ENCODE measurements at places on chromosomes 5 and 9.

DNA sequence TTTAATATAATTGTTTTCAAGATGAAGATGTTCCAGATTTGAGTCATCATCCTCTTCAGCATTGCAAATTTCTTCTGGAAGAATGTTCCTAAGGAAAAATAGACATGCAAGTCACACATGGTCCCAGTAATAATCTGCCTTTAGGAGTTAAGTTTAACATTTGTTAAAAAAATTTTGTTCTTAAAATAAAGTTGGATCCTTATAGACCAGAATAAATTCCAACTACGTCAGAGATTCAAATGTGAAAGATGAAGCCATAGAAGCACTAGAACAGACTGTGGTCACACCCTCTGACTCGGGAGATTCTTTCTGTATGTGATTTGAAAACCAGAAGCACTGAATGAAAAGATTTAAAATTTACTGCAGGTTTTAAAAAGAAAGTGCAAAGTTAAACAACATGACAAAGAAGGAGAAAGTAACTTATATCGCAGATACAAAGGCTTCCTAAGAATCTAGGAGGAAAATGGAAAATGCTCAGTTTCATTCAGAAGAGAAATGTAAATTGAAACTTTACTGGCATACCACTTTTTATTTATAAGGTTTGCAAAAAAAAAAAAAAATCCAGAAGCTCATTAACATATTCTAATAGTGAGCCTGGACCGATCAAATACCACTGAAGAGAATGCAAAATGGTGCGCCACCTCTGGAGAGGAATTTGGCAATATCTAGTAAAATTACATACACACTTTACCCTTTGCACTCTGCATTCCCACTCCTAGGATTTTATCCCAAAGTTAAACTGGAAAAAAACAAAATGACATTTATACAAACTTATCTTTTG is 14.3 kb upstream of the ASPN start:
- no peak for DNase-seq

GRCh38 chr5:174903172-174903732 is 178.9 kb downstream of the MSX2 start:
- no peak for DNase-seq

DNA sequence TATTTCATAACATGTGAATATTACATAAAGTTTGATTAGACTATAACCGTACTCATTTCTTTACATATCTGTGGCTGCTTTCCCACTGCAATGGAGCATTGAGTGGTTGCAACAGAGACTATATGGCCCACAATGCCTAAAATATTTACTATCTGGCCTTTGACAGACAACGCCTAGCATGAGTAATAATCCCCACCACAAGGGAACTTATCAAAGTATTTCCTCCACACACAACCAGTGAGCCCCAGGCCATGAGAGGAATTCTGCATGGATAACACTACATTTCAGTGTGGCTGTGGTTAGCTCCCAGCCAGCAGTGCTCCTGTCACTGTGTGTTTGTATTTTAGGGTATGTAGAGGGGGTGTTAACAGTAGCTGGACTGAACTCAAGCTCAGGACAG is 54.8 kb downstream of the FAM81B start:
- peak; percentile 58 for DNase-seq

- no peak for DNase-seq
Observed at GRCh38 chr5:5207828-5208227, 67.7 kb downstream of the ADAMTS16 start.

DNA sequence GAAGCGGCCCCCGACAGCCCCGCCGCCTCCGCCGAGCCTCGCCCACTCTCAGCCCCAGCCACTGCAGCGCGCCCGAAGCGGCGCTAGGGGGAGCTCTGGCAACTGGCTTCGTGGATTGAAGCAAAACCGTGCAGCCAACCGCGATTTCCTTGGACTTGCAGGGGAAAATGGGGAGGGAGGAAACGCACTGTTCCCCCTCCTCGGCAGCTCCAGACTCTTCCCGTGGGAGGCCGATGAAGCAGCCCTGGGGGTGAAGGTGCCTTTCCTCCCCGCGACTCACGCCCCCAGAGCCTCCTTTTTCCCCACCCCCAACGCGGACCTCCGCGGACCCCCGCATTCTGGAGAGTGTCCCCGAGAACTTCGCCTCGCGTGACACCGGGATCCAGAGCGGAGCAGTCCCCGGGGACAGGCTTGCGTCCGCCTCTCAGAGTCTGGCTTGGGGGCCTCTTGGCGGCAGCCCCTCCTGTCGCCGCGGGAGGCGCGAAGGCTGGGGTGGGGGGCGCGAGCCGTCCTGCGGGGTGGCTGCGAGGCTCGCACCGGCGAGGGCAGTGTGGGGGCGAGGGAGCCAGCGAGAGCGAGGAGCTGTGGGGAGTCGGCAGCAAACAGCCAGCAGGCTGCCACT is 3.8 kb downstream of the IER5L start:
- DNase-seq, result peak; percentile 94

GRCh38 chr9:124254261-124254682 is 3.5 kb upstream of the NEK6 start:
- DNase-seq, result no peak

DNA sequence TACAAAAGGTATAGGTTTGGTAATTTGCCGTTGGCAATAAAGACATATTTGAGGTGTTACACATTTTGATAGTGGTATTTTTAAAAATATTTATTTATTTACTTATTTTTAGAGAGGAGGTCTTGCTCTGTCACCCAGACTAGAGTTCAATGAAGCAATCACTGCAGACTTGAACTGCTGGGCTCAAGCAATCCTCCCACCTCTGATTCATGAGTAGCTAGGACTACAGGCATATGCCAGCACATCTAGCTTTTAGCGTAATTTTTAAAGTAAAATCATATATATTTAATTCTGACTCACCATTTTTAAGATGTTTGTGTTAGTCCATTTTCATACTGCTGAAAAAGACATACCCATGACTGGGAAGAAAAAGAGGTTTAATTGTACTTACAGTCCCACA is 1974.3 kb downstream of the EFNA5 start:
- no peak for DNase-seq

DNA sequence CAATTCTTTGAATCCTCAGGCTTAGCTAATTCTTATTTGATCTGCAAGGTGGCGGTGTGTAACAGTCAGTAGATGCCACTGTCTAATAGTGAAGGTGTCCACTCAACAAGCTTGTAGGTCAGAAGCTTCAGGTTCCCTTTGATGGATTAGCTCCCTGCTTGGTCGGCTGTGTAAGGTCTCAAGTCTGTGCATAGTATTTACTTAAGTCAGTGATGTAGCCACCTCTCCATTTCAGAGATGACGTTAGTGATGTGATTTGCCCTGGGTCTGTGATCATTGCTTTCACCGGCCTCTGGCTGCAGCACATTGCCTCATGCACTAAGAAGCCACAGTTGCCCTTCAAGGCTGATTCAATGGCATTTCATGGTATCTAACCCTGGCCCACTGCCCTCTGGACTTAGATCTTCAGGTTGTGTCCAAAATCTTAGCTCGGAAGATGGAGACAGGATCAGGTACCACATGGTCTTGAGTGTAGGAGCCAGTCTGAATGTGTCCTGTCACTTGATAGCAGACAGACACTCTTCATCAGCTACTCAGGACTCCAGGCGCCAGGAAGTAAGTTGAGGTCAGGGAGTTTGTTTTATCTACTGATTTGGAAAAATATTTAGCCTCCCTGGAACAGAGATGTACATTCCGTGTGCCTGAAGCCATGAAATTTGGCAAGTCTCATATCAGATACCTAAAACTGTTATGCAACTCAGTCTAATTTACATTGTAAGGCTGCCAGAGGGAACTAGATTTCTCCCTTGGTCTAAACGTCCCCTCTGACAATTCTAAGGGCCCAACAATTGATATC is 42.9 kb downstream of the SUB1 start:
- DNase-seq, result no peak

- DNase-seq, result peak; percentile 34
Observed at GRCh38 chr9:12776513-12777055, 1.8 kb downstream of the LURAP1L start.

GRCh38 chr5:53359916-53360517 is 120.4 kb upstream of the FST start:
- no peak for DNase-seq

DNA sequence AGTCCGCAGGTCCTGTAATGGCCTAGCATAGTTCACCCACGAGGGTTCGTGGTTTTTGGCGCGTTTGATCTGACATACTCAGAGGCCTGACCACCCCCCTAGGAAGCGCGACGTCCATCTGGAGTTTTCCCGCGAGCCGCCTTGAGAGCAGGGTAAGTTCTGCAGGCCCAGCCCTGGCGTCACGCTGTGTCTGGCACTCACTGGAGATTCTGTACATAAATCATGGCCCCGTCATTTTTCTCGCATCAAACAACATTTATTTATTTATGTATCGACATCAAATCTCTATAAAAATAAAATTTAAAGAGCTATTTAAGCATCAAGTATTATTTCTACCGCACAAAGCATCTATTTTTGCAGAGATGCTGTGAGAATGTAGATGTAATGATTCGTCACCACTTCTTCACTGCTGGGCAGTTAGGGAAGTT is 437 bp upstream of the TRIM41 start:
- DNase-seq, result no peak

GRCh38 chr9:131416509-131416908 is 22.6 kb downstream of the PRRC2B start:
- DNase-seq, result no peak

- no peak for DNase-seq
Observed at GRCh38 chr9:86122311-86122710, 23.0 kb upstream of the GOLM1 start.

GRCh38 chr9:129175825-129176633 is 2.0 kb downstream of the IER5L start:
- DNase-seq, result peak; percentile 82

DNA sequence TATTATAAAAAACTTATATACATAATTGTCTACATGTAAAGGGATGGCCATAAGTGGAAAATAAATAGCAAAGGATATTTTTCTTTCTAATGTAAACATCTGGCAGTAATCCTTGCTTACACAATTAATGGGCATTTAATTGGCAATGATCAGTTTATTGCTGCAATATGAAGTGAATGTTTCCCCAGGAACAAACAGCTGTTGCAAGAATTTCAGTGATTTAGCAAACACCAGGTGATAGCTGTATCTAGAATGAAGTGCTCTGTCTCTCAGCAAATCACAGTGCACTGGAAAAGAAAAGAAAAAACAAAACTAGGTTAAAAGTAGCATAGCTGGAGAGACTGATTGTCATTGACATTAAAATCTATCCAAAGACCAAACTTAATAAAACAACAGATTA is 594.5 kb upstream of the ARRDC3 start:
- DNase-seq, result no peak

DNA sequence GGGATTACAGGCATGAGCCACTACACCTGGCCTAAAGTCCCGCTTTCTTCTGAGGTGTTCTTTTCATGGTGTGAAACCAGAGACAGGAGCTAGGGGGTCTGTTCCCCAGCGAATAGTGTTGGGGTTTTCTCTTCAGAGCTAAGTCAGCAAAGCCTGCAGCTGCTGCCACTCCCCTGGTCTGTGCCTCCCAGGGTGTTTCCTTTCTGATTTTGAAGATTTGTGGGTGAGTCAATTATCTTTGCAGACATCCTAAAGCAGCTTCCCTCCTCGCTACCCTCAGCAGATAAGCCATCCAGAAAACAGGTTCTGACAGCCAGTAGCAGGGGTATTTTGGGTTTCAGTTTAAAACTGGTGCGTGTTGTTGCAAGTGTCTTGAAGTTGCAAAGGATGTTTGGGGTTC is 72.0 kb upstream of the IQGAP2 start:
- DNase-seq, result no peak

DNA sequence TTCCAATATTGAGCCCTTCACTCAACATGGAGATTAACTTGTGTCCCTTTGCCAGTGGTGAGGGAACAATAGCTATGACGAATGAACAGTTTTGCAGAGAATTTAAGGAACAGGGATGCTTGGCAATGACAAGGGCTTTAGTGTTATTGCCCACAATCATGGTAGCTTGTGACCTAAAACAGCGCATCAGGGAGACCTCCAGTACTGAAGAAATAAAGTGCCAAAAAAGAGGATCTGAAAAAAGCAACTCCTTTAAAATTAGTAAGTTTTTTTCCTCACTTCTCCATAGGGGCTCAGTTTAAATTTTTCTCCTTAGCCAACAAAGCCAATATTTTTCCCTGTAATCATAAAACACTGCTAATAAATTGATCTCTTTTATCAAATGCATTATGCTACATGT is 41.8 kb upstream of the PAM start:
- DNase-seq, result no peak

- DNase-seq, result no peak
Observed at GRCh38 chr5:173972607-173972924, 16.4 kb upstream of the C5orf47 start.

GRCh38 chr9:112056996-112057395 is 118.1 kb downstream of the SUSD1 start:
- DNase-seq, result no peak

DNA sequence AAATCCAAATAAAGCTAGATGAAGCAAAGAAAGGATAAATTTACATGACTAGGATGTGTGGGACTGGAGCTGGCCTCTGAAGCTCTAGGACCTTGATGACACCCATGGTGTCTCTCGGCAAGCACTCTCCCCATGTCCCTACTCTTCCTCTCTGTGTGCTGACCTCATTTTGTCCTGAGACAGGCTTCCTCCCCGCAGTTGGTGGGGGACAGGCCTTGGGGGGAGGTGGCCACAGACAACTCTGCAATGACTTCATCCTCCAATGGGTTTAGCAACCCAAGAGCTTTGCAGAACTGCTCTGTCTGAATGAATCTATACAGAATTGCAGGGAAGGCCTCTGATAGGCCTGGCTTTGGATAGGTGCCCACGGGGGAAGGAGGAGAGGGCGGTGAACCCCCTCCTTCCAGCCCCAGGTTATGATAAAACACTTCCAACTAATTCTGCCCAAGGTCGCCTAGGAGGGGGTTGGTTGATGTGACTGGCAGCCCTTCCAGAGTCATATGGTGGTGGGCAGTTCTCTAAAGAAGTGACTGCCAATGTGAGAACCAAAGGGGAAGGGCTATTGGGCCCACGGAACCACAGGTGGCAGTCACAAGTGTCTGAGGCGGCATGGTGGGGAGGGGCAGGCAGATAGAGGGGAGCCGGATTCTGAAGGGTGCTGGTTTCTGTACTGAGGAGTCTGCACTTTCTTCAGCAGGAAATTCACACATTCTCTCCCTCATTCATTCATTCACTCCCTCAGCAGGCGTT is 6.0 kb downstream of the SLC6A7 start:
- no peak for DNase-seq

- no peak for DNase-seq
Observed at GRCh38 chr9:107455425-107456135, 34.0 kb downstream of the KLF4 start.

- DNase-seq, result no peak
Observed at GRCh38 chr5:58887721-58888409, 305.0 kb downstream of the RAB3C start.

DNA sequence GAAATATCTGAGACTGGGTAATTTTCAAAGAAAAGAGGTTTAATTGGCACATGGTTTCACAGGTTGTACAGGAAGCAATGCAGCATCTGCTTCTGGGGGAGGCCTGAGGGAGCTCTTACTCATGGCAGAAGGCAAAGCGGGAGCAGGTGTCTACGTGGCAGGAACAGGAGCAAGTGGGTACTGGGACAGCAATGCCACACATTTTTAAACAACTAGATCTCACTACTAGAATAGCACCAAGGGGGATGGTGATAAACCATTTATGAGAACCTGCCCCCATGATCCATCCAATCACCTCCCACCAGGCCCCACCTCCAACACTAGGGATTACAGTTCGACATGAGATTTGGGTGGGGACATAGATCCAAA is 47.6 kb upstream of the HOMER1 start:
- no peak for DNase-seq

Measured in COLO829 (cell line).